MCF 10A (cell line): ENCODE measurements at places on chromosomes 12 and 14. TPM values are rescaled to one million over a fixed set of nuclear protein-coding genes. Genes with fewer than 3 reads are reported as not detected.

DNA sequence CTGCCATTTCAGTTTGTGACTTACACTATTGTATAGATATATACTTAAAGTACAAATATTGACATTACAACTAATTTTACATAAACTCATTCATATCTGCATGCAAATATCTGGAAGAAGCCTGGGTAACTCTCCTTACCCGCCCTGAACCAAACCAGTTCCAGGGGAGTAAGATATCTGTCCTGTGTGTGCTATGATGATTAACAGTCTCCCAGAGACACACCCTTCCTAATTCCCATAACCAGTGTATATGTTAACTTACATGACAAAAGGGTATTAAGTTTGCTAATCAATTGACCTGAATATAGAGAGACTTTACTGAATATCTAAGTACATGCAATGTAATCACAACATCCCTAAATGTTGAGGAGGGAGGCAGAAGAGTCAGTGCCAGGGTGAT, 23.0 kb downstream of the PRB3 start:
- DNase-seq: no peak

GRCh38 chr12:60197589-60197988, 601.8 kb downstream of the SLC16A7 start:
- DNase-seq: peak; percentile 40

- DNase-seq: no peak
Measured at GRCh38 chr12:57229046-57229633, 371 bp upstream of the SHMT2 start.

DNA sequence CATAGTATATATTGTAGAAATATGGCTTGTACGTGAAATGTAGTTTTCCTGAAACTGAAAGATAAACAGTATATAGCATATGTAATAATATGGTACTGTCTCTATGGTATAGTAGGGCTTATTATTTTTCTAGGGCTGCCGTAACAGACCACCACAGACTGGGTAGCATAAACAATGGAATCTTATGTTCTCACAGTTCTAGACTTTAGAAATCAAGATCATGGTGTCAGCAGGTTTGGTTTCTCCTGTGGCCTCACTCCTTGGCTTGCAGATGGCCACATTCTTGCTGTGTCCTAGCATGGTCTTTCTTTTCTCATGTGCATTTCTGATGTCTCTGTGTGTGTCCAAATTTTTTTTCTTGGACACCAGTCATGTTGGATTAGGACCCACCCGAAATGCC, 155.8 kb downstream of the TMTC2 start:
- DNase-seq: no peak

- DNase-seq: no peak
Measured at GRCh38 chr14:54622192-54622958, 55.4 kb downstream of the SAMD4A start.

GRCh38 chr12:16238661-16239060, 38.8 kb downstream of the SLC15A5 start:
- peak; percentile 59 for DNase-seq

Gene RPL10L
- not detected in 2 replicates for total RNA-seq

DNA sequence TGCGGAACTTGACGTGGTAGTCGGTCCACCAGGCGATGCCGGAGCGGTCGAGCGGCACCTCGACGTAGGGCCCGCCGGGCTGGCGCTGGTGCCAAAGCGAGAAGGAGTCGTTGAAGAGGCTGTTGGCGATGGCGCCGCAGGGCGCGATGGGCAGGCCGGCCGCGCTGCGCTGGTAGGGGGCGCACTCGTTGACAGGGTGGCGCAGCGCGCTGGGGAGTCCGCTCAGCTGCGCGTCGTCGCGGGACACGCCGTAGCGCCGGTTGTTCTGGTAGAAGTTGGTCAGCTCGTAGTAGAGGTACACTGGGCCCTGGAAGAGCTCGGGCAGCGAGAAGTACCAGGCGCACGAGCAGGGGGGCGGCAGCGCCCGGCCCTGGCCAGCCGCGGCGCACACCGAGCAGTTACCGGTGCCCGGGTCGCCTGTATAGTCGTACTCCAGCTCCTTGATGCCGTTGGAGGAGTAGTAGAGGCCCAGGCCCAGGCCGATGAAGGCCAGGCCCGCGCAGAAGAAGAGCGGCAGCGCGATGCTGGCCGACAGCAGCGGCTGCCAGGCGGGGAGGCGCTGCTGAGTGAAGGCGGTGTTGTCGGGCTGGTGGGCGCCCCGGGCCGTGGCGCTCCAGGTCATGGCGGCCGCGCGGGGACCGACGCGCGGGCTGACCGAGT, 482 bp downstream of the TMEM30B start:
- no peak for DNase-seq

Gene MYH6
- not detected in 2 replicates for total RNA-seq

DNA sequence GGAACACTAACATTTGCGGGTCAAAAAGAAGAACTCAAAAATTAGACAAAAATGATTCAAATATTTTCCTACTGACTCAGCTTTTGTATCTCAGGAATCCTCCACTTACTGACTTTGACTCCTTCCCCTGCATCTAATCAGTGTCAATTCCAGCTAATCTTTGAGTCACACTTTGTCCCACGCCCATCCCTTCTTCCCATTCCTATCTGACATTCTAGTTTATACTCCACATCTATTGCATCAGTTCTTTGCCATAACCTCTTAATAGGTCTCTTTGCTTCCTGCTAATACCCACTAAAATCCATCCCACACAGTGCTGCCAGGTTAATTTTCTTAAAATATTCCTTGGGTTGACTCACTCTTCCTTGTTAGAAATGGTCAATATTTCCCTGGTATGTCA, 19.1 kb downstream of the BBS10 start:
- peak; percentile 49 for DNase-seq
